Naive thymus-derived CD4-positive, alpha-beta T cell (primary cell): ENCODE measurements at places on chromosomes 16 and 17. TPM values are rescaled to one million over a fixed set of nuclear protein-coding genes. Genes with fewer than 3 reads are reported as not detected.

GRCh38 chr17:76738468-76738850 lies 540 bp downstream of the MFSD11 start:
- no peak for DNase-seq

- DNase-seq, result no peak
Measured at GRCh38 chr17:75244133-75244866, 17.1 kb downstream of the GGA3 start.

Gene RASD1
- 2.5 TPM for total RNA-seq

GRCh38 chr16:12553191-12553590 lies 250.5 kb downstream of the CPPED1 start:
- no peak for DNase-seq

GRCh38 chr16:47888142-47888541 lies 267.7 kb downstream of the ABCC12 start:
- DNase-seq, result no peak

DNA sequence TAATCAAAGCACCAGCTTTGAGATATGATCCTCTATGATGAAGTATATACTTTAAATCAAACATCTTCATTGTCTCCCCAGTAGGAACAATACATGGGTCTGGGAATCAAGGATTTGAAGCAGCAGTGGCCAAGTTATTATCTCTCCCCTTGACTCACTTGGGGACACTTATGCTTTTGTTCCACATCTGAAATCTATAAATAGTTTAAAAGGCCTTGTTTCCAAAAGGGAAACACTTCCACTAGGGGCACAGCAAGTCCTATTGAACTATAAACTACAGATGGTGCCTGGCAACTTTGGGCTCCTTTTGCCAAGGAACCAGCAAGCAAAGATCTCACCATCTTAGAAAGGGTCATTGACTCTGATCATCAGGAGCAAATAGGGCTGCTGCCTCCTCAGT lies 16.0 kb upstream of the CEP112 start:
- DNase-seq, result no peak

GRCh38 chr16:51140112-51140511 lies 11.0 kb downstream of the SALL1 start:
- DNase-seq, result no peak

DNA sequence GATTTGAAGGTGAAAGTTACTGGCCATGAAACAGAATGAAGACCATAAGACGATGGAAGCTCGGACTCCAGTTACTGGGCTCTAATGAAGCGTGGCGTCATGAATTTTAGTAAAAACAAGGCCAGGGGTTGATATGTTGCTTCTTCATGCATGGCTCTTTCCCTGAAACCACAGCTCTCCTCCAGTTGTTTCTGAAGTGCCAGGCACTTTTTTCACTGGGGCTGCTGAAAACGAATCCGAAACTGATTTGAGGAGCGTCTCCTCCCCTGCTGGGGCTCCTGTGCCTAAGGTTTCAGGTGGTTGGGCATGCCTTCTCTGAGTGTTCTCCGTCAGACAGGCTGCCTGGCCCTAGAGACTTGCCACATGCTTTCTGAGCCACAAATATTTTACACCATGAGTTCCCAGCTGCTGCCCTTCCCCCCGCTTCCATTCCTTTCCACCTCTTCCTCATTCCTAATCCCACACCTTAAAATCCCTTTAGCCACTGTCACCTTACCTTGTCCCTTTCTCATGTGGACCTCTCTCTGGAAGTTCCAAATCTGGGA lies 3.7 kb upstream of the MYL4 start:
- peak; percentile 73 for DNase-seq

DNA sequence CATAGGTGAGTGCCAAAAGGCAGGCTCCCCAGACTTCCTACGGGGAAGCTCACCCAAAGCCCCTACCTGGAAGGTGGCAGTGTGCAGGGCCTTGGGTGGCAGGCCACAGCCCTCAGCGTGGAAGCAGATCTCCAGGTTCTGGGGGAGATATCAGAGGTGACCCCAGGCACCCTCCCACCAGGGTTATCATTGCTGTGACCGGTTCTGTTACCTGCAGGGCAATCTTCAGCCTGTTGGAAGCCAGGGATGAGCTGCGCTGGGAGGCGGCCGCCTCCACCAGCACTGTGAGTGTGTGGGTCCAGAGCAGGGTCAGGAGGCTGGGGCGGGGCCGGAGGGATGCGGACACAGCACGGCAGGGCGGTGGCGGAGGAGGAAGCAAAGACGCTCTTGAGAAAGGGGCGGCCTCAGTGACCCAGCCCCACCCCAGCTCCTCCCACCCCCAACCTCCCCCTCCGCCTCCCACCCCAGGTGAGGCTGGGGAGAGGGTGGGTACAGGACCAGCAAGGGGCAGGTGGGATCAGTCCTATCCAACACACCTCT lies 13.1 kb downstream of the UNC13D start:
- DNase-seq, result no peak

- DNase-seq, result no peak
Measured at GRCh38 chr17:50596191-50597037, 35.9 kb downstream of the CACNA1G start.

Gene REXO5
- 2.7 TPM for total RNA-seq

DNA sequence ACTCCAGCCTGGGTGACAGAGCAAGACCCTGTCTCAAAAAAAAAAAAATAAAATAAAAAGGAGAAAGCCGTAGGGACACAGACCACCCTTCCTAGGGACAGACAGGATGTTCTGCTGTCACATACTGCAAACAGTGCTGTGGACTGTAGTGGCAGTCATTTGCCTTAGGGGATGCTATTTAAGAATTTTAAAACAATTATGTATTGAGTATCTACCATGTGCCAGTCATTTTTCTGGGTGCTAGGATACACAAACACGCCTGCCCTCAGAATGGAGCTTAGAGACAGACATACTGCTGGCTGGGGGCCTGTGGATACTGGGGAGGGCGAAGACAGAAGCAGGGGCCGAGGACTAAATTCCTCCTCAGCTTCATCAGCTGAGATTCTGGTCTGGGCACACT lies 45.5 kb downstream of the MRC2 start:
- no peak for DNase-seq

DNA sequence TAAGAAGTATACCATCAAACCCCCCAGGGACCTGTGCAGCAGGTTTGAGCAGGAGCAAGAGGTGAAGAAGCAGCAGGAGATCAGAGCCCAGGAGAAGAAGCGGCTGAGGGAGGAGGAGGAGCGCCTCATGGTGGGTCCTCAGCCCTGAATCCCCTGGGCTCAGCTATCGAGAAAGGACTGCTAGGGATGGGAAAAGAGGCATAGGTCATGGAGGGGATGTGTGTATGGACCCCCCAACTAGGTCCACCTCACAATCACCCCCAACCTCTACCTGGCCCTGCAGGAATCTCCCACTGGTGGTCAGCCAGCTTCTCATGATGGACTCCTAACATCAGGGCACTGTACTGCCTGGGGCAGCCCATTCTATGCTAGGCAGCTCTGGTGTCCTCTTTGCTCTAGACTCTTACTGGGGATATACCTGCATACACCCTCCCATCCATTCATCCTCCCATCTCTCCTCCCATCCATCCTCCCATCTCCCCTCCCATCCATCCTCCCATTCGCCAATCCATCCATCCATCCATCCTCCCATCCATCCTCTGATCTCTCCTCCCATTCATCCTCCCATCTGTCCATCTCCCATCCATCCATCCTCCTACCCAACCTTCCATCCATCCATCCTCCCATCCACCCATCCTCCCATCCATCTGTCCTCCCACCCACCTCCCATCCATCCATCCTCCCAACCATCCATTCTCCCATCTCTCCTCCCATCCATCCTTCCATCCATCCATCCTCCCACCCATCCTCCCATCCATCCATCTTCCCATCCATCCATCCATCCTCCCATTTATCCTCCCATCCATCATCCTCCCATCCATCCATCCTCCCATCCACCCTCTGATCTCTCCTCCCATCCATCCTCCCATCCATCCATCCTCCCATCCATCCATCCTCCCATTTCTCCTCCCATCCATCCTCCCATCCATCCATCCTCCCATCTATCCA lies 10.6 kb downstream of the DRC7 start:
- no peak for DNase-seq

- peak; percentile 23 for DNase-seq
Measured at GRCh38 chr17:82296511-82297279, 20.7 kb downstream of the CD7 start.

DNA sequence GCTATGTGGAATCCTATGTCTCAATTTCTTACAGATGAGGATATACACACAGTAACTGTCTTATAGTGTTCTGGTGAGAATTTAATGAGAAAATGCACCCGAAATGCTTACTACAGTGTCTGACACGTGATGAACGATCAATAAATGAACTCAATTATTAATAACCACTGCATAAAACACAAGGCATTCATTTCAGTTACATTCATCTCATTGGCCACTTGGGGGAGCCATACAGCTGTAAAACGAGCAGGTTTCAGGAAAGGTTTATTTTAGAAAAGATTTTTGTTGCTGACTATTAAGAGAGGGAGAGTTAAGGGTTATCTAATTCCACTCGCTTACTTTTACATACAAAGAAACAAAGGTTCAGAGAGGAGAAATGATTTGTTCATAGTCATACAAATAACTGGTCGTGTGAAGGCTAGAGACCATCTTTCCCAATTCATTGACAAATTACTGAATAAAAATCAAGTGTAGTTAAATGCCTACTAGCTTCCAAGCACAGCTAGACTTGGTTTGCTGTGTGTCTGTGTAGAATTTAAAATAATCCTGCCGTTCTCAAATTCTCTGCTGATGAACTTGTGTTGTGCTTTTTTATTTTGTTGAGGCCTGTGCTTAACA lies 160.1 kb downstream of the MAP2K4 start:
- peak; percentile 3 for DNase-seq
